ENCODE measurements at places on chromosomes 12 and 14.

GRCh38 chr12:108516511-108517275 lies 1.6 kb downstream of the FICD start:
- DNase-seq = no peak

DNA sequence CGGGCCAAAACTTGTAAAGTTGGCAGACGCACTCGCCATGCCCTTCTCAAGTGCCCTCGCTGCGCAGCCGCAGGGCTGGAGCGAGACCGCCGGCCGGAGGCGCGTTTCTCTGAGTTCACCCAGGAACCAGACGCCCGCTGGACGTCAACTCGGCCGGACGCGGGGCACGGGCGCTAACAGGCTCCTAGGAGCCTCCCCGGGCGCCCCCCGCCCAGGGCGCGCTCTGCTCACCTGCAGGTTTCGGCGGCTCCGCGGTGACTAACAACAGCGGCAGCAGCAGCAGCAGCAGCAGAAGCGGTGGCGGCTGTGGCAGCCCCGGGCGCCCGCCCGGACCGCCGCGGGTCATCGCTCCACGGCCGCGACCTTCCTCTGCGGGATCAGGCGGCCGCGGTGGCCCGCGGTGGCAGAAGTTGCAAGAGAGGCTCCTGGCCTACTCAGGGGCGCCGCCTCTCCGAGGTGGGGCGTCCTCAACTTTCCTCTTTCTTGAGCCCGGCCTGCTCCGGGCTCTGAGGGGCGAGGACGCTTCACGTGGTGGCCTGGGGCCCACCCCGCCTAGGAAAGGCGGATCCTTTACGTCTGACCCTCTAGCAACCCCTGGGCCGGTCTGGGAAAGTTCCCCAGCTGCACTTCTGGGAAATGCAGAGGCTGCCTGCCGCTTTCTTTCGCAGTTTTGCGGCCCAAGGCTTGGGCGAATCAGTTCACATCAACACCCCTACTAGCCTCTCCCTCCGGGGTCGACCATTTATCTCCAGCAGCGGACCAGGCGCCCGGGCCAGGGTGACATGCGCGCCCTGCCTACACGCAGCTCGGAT lies at the start of gene PLBD1:
Gene PLBD1, minus strand, starts transcription at position 533 of the 812 bp plus-strand sequence. Its CDS starts 187 bp downstream, at position 346.
- DNase-seq = peak; percentile 7

DNA sequence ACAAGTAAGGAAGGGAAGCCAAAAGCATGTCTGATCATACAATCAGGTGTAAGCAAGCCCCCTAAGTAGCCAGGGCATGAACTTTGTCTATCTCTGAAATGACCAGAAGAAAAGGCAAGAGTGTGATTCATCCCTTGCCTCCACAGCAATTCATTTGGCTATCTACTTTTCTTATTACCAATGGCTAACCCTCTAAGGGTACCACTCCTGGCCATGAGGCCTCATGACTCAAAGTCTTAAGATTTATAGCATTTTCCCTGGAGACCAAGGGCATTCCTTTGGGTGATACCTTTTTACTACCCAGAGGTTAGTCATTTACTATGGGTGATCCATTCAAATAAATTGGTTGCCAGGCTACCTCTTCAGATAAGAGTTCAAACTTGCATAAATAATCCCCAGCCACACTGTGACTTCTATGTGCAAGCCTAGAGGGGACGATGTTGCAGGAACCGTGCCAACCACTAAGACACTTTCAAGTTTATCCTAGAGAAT lies 1.5 kb upstream of the LGALS3 start:
- no peak for DNase-seq

DNA sequence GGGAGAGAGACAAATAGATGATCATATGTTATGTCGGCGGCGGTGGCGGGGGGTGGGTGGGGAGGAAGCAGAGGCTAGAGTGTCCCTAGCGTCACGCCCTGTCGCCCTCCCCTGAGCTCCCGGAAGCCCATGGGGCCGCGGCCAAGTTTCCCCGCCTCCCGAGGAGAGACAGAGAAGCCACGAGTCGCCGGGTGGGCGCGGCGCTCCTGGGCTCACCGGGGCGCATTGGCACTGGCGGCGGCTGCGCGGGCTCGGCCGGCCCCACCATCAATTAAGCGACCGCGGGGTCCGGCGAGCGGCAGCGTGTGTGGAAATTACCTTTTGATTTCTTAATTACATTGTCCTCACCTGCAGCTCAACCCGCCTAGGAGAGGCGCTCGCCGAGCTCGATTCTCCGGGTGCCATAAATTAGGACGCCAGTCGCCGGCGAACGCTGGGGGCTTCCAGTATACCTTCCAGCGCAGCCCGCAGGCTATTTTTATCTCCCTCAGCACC lies 119.9 kb upstream of the LHX5 start:
- no peak for DNase-seq

DNA sequence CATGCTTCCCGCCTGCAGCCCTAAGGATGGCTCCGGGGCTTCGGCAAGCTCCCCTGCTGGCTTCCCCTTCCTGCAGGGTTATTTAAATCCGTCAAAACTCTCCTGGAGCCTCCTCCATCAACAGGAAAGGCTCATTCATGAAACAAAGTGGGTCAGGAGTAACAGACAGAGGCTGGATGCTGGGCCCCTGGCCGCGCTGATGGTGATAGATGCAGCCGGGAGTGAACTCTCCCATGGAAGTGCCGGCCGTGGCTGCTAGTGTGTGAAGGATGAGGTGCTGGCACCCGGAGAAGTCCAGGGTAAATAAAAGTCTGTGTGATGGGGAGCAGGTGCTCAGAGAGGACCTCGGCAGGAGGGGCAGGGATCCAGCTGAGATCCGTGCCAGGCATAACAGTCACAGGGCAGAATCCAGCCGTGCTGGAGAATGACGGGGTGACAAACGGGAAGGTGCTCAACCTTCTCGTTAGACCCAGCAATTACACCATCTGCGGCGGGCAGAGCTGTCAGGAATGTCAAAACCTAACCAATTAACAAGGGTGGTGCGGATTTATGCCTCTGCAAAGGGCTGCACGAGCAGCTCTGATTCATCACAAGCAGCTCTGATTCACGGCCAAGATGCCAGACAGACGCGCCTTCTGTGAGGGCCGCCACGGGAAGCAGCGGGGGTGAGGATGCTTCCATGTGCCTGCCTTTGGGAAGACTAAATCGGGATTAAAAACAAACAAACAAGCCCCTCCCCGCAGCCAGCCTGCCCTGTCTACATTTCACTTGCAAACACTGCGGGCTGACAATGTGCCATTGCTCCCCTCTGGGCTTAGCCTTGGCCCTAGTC lies 55.6 kb downstream of the SYNE3 start:
- DNase-seq = no peak

DNA sequence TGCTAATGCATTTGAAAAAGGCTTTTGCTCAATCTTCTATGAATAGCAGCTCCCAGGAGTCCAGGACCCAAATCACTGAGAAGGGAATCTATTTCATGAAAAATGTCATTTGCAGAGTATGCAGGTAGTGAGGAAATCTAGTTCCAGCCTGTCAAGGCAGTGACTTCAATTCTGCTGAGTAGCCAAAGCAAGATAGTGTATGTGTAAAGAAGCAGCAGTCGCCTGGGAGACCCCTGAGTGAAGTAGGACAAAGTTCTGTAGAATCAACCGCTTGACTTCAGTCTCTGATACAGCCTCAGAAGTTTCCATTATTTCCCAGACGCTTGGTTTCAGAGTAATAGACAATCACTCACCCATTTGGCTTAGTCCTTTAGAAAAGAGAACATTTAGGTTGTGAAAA lies 435.6 kb upstream of the LRFN5 start:
- no peak for DNase-seq

DNA sequence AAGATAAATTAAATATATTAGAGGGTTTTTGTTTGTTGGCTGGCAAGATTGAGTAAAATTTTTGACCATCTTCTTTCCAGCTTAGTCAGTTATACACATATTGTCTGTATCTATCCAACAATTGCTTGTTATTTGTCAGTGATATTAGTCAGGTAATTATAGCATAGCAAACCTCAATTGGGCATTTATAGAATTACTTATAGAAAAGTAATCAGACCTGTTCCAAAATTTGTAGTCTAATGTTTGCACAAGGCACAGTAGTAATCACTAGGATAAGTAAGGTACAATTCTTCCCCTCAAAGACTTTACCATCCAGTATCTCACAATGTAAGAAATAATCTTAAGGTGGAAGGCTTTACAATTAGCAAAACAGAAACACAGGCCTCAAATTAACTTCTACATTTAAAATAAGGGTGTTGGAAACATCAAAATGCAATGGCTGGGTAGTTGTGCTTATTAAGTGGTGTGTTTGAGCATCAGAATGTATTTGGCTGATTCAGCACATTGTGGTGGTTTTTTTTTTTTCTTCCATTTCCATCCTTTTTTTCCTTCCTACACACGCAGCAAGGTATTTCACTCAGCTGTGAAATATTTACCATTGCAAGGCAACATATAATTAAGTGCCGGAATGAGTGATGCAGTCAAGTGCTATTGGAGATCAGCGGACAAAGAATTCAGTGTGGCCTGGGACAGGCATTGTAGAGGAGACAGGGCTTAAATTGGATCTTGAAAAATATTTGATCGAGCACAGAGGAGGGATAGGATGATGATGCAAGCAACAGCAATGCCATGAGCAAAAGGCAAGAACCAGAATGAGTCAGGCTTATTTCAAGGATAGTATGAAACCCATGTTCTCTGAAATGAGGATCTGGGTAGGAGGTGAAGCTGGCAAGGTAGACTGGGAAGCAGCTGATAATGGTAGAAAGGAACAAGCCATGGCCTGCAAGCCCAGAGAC lies 178.2 kb downstream of the AKAP6 start:
- DNase-seq = no peak

- no peak for DNase-seq
Measured at GRCh38 chr14:29529418-29529817, 398.2 kb downstream of the PRKD1 start.

- no peak for DNase-seq
Measured at GRCh38 chr12:70305794-70306193, 60.3 kb upstream of the KCNMB4 start.

- no peak for DNase-seq
Measured at GRCh38 chr12:59304077-59304721, 291.6 kb upstream of the SLC16A7 start.

GRCh38 chr14:101104485-101104884 lies 201.0 kb upstream of the RTL1 start:
- DNase-seq = no peak

GRCh38 chr12:24903329-24904088 lies 45.4 kb downstream of the BCAT1 start:
- no peak for DNase-seq

- DNase-seq = no peak
Measured at GRCh38 chr12:24838531-24838950, 110.4 kb downstream of the BCAT1 start.

DNA sequence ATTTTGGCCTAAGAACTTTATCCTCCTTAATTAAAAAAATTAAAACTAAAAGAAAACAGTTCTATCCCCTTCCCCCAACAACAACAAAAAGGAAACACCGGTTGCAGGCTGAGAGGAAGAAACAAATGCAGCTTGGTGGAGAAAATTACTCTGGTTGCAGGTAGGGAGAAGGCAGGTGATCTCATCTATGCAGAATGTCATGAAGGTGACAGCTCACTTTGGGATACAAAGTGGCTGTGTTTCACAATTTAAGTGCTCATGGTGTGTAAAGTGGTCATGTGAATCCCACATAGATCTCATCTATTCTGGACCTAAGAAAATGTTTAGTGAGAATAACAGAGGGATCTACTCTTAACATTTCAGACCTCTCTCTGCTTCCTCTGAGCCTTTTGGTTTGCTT lies 219.7 kb upstream of the PKP2 start:
- DNase-seq = no peak

- DNase-seq = no peak
Measured at GRCh38 chr14:22928237-22929103, 706 bp downstream of the PRMT5 start.

DNA sequence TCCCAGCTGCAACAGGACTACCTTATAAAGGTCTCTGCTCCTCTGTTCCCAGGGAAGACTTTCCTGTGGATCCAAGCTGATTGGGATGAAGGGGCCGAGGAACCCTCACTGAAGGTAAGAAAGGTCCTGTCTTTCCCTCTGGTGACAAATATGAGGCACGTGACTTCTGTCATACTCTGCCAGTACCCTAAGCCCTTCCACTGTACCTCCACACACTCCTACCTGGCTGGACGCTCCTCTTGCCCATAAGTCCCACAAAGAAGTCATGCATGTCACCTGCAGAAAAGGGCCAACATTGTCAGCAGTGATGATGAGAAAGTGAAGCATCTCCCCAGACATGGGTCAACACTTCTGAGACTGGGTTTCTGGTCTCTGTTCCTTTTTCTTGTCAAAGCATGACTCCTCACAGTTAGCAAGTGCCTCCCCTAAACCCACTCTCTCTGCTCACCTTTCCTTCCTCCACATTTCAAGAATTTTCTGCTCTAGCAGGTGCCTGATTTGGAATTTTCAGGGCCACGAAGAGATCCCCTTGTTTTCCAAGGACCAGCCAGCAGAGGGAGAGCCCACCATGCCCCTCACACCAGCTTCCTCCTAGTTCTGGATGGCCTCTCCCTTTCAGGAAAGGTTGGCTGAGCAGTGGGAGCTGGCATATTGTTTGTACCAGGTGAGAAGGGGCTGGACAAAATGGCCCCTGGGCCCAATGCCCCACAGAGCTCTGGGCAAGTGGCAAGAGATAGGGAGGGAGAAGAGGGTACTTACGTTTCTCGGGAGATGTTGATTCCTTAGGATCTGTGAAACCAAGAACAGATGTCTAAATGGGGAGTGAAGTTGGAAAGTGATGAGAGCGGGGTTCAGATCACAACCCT lies 3.5 kb downstream of the TAC3 start:
- no peak for DNase-seq

DNA sequence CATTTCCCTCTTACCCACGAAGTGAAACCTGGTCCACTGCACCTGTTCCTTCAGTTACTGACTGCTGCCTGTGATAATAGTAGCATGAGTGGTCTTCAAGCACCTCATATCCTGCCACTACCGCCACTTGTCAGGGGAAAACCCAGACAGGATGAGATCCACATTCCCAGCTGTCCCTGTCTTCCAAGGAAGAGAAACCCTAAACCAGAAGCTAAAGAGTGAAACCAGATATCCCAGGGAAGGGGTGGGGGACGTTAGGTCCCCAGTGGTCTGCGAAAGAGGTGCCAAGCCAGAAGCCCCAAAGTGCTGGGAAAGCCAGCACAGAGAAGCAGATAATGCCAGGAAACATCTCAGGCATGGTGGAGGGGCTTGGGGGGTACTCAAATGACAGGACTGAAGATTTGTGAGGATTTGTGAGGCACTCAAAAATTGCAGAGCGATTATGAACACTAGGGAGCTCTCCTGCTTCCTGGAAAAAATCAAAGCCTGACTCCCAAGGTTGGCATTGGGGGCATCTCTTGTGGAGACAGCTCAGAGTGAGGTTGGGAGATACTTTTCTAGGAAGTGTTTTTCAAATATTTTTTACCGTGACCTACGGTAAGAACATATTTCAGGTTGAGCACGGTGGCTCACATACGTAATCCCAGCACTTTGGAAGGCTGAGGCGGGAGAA lies 77.9 kb downstream of the TMEM30B start:
- no peak for DNase-seq

GRCh38 chr14:100476012-100476822 lies 111.0 kb downstream of the BEGAIN start:
- DNase-seq = no peak

DNA sequence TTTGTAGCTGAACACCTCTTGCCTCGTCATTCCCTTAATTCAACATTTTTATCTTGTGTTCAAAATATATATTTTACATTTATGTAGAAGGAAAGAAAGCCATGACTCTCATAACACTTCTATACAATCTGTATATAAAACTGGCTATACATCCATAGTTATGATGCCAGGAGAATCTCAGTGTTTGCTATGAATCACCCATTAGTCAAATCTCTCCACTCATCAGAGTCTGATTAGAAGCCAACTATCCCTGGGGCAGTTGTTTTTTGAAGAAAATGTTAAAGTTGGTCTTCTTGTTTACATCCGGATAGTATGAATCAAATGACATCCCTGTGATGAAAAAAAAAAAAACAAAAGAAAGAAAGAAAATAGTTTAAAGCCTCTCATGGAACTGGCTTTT lies 503.9 kb downstream of the NELL2 start:
- DNase-seq = no peak

- DNase-seq = no peak
Measured at GRCh38 chr12:108962256-108962655, 58.6 kb downstream of the SVOP start.
